ENCODE measurements at places on chromosomes 16 and 17.
A peak's percentile ranks its signal among the peaks of the same experiment; 100 is the strongest.

DNA sequence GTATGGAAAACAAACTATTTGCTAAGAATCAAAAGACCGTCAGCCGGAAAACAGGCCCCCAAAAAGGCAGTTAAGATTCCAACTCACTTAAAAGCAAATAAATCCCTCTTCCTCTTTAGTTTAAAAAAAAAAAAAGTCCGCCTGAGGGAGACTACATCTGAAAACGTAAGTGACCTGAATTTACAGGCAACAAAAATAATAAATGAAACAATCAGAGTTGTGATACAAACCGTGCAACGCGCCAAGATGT, 1.1 kb downstream of the KANSL1 start:
- DNase-seq = no peak

DNA sequence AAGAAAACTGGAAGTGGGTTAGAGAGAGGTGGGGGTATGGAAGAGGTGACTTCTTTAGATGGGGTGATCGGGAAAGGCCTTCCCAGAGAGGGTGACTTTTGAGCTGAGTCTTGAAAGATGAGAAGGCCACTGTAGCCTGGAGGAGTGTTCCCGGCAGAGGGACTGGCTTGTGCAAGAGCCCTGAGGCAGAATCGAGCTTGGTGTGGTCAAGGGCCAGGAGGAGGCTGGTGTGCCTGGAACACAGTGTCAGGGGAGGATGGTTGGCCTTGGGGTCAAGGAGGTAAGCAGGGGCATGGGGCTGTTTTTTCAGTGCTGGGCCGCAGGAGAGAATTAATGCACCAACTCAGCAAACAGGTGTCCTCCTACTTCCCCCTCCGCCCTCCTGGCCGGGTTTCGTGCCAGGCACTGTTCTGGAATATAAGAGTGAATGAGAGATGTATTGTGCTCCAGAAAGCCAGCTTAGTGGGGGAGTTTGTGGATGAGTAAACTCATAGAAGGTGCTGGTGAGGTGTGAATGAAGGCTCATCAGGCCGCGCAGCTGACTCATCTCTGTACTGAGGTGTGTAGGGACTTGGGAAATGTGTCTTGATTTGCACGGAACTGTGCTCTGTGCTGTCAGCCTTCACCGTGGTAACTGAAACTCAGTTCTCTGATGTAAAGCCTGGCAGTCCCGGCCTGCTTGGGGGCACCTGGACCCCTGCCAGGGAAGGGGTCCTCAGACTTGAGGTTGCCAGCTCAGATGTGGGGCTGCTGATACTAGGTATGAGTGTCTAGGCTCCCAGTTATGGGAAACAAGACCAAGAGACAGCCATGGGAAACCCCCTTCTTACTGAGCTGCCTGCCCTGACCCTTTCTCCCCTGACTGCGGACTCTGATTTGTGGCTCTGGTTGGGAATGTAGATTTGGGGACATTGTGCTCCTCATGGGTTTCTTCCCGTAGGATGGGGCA, 15.3 kb downstream of the KSR1 start:
- DNase-seq = peak; percentile 81

DNA sequence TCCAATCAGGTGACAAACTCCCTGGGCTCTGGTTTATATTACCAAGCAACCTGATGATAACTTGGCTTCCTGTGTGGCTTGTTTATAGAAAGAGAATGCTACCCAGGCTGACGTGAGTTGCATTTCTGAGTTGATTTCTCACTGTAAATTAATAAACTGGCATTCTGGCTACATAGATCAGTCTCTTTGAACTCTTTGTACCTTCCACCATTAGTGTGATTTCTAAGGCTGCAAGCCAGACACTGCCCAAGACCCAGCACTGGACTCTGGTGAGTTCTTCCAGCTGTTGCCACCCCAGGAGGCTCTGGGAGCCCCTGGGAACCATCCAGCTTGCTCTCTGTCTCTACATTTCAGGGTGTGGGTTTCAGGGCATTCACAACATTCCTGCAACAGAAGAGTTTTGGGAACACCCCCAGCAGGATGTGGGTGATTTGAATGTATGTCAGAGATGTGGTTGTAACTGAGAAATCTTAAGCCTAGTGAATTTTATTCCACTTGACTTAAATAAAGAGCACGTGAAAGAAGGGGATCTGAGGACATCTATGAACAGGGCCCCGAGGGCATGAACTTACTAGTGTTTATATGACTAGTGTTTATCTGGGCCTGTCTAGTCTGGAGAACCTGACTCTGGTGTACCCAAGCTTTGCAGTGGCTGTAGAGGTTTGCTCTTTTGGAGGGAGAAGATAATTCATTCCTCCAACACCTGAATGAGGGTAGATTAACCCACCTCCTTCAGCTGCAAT, 30.3 kb upstream of the LRRC37A start:
- DNase-seq = no peak

DNA sequence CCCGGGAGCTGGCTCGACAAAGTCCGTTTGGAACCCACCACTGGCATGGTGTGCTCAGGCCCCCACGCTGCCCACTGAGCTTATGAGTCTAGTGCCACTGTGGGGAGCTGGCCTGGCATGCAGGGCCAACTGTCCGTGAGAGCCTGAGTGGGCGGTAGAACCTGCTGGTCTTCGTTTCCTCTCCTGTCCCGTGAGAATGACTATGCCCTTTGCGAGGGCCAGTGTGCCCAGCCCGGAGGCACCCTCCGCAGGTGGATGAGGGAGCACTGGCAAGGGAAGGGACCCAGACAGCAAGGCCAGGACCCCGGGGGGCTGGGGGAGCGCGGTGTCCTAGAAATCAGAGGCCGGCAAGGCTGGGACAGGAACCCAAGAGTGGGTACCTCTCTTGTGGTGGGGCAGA, 3.2 kb downstream of the BAIAP3 start:
- DNase-seq = no peak

GRCh38 chr17:19755821-19756510, 7.9 kb upstream of the ALDH3A1 start:
- no peak for DNase-seq

DNA sequence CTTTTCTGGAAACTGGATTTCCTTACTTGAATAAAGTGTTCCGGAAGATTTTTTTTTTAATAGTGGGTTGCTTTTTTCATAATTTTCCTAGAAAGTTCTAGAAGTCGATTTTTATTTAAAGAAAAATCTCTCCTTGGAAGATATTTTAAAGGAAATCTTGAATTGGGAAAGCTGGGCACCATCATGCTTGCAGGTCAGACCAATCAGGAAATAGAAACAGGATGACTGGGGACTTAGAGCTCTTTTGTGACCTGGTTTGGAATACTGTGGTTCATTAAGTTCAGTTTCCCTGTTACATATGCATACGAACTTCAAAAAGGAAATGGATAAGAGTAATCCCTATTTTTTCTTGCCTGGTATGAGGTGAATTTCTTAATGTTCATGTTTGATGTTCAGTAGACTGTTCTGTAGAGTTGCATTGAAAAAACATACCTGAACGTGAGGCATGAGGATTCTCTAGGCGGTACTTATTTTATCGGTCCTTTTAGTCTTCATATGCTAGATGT, 1.2 kb downstream of the NFATC3 start:
- no peak for DNase-seq

DNA sequence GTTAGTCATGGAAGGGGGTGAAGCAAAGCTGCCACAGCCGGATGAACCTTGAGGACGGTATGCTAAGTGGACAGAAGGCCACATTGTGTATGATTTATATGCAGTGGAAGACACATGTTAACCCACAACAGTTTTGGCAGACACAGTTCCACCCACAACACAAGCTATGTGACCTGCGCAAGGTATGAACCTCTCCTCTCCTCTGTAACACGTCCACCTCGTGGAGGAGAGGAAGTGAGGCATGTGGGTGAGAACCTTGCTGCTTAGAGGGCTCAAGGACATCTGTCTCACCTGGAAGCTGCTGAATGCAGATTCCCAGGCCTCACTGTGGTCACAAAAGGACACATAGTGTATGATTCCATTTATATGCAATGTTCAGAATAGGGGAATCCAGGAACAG, 136.1 kb upstream of the PLCG2 start:
- no peak for DNase-seq
